ENCODE measurements at places on chromosomes 4 and X. TPM values are rescaled to one million over a fixed set of nuclear protein-coding genes. Genes with fewer than 3 reads are reported as not detected.

MAP9 gene
- 2.5 TPM for total RNA-seq

MAGEE1 gene
- total RNA-seq: 4.8 TPM

FAAH2 gene
- total RNA-seq: 2.3 TPM

TMEM47 gene
- not detected for total RNA-seq

KLB gene
- total RNA-seq: not detected

CXXC4 gene
- not detected for total RNA-seq

ALG13 gene
- total RNA-seq: 51.7 TPM

RASSF6 gene
- total RNA-seq: not detected

EGF gene
- not detected for total RNA-seq

ABCG2 gene
- 0.43 TPM for total RNA-seq

Data from activated naive CD4-positive, alpha-beta T cell treated with anti-CD3 and anti-CD28 coated beads, Interleukin-2, amount 10 ng/mL, durations not matched to agents 5 hours and 36 hours (primary cell).